ENCODE measurements at places on chromosomes 2 and 18.

DNA sequence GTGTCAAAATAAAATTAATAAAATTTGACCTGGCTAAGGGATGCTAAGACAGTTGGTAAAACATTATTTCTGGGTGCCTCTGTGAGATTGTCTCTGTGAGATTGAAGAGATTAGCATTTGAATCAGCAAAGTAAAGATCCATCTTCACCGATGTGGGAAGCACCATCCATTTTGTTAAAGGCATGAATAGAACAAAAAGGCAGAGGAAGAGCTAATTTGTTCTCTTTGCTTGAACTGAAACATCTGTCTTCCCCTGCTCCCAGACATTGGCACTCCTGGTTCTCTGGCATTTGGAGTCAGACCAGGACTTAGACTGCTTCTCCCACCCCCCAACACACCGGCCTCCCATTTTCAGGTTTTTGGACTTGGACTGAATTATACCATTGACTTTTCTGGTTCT lies 603.8 kb upstream of the LINC00305 start:
- DNase-seq: no peak

DNA sequence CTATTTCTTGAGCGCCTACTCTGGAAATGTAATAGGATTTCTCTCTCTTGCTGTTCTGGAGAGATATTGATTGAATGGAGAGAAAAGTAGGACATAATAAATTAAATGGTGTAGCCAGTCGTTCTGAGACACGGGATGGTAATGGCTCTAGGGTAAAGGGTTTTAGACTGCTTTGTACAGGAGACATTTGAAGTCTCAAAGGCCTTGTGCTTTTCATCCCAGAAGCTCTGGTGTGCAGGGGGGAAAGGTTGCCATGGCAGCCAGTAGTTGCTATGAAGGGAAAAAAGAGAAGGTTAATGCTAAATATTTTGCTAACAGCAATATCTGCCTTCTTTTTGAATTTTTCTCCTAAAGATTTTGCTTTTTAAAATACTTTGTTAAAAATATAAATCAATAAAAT lies 359.3 kb downstream of the RIT2 start:
- DNase-seq: no peak

DNA sequence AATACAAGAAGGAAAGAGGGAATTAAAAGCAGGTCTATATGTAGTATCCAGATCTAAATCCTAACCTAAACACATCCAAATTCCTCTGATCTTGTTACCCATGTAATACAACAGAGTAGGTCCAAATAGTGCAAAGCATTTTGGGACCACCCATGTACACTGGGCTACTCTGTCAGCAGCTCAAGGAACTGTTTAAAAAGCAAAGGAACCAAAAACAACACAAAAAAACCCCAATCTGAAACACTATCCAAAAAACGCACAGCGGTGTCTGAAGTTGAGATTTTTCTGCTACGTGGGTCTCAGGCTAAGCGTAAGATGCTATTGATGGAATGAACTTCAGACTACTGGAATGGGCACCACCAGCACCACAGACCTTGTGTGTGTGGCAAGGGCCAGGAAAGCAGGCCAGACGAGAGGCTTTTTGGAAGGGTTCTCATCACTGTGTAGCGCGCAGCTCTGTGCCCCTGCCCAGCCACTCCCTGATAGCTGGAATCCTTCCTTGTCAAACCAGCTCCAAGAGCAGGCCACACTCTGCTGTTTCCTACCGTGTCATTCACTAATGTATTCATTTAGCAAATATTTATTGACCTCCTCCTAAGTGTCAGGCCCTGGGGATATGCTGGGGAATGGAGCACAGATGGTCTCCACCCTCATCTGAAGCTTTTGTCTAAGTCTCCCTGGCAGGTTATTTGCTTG lies 101.4 kb downstream of the COLEC12 start:
- DNase-seq: no peak

- DNase-seq: no peak
These were observed 32.2 kb downstream of the ZAP70 start for GRCh38 chr2:97745474-97746174.

DNA sequence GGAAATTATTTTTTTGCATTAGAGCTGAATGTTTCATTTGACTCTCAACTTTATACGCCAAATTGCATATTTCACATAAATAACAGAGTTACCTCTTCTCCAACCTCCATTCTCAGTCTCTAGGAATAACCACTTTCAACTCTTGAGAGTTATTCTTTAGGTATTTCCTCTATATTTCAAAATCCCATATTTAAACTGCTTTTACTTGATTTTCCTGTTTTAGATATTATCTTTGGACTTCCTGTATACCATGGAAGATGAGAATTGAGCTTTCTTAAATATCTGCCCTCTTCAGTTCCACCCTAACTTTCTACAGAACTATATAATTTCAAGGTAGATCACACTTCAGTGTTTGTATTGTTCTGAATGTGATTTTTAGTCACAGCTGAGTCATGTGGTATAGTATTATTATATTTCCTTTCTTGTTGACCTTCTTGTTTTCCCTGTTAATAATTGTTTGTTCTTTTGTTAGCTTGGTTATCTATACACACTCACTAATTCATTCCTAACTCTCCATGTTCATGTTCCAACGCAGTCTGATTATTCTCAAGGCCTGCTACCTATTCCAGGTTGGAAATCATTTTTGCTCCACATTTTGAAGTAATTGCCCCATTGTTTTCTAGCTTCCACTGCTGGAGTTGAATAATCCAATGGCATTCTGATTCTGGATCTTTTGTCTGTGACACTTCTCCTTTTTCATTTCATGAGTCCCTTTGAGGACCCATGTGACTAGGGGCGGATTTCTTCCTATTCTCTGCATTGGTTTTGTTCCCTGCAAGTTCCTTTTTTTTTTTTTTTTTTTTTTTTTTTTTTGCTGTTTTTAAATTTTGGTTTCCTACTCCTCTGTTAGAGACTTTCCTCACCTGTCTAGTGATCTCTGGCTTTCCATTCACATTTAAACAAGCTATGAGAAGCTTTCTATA lies 156.8 kb upstream of the RBMS1 start:
- DNase-seq: no peak

GRCh38 chr18:50306944-50307343 lies 19.5 kb upstream of the CXXC1 start:
- DNase-seq: no peak

- DNase-seq: no peak
These were observed at the start of gene DRC1 for GRCh38 chr2:26401739-26402541. DRC1 (plus strand) TSS chr2:26401920; CDS start chr2:26401990, 70 bp downstream.

DNA sequence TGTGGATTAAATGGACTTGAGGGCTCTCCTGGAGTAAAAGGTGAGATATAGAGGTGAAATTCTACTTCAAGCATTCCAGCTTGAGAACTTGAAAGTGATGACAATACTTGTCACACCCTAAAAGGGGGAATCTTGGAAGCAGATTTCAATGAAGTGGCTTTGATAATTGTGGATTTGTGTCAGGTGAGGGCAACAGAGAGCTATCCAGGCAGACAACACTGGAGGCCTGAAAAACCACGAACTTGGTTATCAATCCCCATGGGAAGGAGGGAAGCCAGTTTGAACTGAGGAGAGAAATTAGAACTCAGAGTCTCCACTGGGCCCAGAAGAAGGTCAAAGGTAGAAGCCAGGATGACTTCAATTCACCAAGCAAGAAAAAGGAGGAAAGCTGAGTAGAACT lies 263.9 kb downstream of the FIGN start:
- no peak for DNase-seq

DNA sequence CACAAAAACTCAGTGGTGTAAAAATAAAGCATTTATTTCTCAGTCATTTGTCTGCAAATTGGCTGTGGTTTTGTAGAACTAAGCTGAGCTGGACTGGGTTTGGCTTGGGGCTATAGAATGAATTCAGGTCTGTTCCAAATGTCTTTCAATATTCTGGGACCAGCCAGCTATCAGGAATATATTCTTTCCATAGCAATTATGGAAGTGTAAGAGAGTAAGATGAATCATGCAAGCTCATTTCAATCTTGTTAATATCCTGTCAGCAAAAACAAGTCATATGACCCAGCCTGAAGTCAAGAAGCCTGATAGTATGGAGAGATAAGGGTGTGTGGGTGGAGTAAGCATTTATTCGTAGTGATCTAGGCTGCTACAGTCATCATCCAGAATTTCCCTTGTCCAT lies 481.0 kb upstream of the CDH2 start:
- DNase-seq: no peak

- no peak for DNase-seq
These were observed 1132.2 kb downstream of the LRP1B start for GRCh38 chr2:140998577-140998976.

DNA sequence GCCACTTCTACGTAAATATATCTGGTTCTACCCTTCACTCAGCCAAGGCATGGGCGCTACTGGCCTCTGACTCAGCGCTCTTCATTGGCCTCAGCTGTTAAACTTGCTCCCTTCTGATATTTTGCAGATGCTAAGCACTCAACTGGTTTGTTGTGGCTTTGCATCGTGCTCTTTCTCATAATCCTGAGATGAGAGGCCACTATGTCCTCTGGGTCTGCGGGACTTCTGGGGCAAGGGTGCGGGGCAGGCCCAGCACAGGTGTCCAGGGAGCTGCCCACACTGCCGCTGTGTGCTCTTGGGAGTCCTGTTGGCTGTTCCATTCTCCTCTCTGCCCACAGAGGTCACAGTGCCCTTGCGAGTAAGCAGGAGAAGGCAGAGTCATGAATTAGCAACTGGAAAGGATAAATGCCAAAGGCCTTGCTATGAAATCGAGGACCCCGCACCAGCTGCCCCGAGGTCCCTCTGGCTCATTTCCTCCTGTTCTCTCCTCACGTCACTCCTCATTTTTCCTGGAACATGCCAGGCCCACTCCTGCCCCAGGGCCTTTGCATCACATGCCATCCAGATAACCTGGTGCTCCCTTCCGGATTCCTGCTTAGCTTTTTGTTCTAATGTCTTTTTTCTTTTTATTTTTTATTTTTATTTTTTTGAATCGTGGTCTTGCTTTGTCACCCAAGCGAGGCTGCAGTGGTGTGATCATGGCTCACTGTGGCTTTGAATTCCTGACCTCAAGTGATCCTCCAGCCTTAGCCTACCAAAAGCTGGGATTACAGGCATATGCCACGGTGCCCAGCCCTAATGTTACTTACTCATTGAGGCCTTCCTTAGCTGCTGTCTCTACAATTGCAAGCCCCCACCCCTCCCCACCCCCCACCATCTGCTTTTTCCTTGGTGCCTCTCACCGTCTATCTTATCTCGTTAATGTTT lies 34.9 kb upstream of the MAT2A start:
- no peak for DNase-seq

DNA sequence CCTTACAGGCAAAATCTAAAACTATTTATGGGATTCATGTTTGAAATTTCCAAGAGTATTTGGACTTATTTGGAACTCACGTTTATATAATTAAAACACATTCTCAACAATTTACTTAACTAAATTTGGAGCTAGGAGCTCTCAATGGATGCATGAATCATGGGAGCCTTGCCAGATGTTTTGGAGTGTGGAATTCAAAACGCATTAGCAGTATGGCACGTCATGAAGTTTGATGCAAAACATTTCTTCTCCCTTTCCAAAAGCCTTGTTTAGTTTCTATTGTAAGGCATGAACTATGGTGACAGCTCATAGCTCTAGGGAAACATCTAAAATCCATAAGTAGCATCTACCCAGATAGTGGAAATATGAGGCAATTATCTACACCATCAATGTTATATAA lies 701.6 kb downstream of the SATB2 start:
- DNase-seq: no peak

GRCh38 chr2:160365716-160366367 lies 127.8 kb downstream of the RBMS1 start:
- DNase-seq: no peak

- DNase-seq: no peak
These were observed 111.2 kb downstream of the RAB3GAP1 start for GRCh38 chr2:135163306-135163705.

DNA sequence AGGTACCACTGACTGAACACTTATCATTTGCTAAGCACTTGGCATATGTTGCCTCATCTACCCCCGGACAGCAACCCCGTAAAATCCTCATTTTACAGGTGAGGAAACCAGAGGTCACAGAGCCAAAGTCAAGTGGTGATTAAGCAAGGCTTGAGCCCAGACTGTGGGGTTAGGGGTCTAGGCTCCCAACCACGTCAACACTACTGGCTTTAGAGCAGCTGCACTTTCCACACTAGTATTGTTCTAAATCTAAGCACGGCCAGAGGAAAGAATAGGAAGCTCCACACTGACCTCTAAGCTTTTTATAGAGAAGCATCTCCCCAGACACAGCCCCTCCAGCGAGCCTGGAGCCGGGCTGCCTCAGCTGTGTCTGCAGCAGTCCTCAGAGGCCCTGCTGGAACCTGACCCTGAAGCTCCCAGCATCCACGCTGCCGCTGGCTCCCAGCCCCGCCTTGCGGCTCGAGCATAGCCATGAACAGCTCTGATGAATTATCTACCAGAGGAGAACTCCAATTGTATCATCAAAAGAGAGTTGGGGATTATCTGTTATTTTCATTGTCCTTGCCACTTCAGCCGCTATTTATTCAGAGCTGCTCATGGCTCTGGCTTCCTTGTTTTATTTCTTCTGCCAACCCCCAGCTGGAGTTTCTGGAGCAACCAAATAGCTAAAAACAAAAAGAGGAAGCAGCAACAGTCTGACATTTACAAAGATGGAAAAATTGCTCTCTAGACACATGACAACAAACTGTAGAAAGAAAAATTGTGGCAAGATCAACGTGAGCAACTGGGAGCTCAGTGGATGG lies 62.2 kb upstream of the RTN4 start:
- DNase-seq: no peak

- DNase-seq: no peak
These were observed 266.1 kb downstream of the SOCS6 start for GRCh38 chr18:70554854-70555445.

- no peak for DNase-seq
These were observed 1.2 kb downstream of the FN1 start for GRCh38 chr2:215434447-215435279.

- no peak for DNase-seq
These were observed 222.9 kb downstream of the PRKCE start for GRCh38 chr2:45874344-45874743.

DNA sequence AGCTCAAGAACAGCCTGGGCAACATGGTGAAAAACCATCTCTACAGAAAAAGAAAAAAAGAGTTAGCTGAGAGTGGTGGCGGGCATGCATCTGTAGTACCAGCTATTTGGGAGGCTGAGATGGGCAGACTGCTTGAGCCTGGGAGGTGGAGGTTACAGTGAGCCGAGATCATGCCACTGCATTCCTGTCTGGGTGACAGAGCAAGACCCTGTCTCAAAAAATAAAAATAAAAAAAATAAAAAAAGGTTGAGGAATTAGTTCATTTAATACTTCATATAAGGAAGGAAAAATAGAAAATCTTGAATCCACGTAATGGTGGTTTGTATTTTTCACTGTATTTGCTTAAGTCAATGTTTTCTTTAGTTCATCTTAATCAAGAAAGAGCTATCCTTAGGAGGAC lies 241.7 kb downstream of the TGIF1 start:
- no peak for DNase-seq

DNA sequence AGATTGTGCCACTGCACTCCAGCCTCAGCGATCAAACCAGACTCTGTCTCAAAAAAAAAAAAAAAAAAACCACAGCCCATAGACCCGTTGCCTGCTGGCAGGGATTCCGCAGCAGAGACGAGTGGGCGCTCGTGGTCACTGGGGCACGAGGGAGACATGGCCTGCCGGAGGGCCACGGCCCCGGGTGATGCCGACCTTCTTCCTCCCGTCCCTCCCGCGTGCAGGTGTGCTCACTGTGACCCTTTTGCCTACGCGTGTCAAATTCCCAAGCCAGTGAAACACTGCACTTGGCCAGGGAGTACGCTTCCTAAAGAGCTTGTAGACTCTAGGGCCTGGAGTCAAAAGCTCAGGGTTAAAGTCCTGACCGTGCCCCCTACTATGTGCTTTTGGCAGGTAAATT lies 397.6 kb upstream of the MYT1L start:
- no peak for DNase-seq

- DNase-seq: no peak
These were observed 44.8 kb downstream of the NFATC1 start for GRCh38 chr18:79440316-79441110.

GRCh38 chr18:11293794-11294193 lies 144.4 kb upstream of the PIEZO2 start:
- DNase-seq: no peak
